ENCODE measurements at places on chromosomes 5 and 9.
A peak's percentile ranks its signal among the peaks of the same experiment; 100 is the strongest.

- no peak for DNase-seq
Observed at GRCh38 chr5:126998201-126998631, 32.1 kb downstream of the MARCHF3 start.

GRCh38 chr5:107717816-107718215 is 47.1 kb upstream of the EFNA5 start:
- DNase-seq: no peak

GRCh38 chr9:127214421-127215267 is 49.9 kb upstream of the GARNL3 start:
- peak; percentile 86 for DNase-seq

- no peak for DNase-seq
Observed at GRCh38 chr9:16278326-16278999, 592.0 kb downstream of the BNC2 start.

DNA sequence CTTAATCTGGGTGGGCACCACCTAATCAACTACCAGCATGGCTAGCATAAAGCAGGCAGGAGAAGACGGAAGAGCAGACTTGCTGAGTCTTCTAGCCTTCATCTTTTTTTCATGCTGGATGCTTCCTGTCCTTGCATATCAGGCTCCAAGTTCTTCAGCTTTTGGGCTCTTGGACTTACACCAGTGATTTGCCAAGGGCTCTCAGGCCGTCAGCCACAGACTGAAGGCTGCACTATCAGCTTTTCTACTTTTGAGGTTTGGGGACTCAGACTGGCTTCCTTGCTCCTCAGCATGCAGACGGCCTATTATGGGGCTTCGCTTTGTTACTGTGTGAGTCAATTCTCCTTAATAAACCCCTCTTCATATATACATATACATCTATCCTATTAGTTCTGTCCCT is 180.2 kb downstream of the TRPM3 start:
- no peak for DNase-seq

DNA sequence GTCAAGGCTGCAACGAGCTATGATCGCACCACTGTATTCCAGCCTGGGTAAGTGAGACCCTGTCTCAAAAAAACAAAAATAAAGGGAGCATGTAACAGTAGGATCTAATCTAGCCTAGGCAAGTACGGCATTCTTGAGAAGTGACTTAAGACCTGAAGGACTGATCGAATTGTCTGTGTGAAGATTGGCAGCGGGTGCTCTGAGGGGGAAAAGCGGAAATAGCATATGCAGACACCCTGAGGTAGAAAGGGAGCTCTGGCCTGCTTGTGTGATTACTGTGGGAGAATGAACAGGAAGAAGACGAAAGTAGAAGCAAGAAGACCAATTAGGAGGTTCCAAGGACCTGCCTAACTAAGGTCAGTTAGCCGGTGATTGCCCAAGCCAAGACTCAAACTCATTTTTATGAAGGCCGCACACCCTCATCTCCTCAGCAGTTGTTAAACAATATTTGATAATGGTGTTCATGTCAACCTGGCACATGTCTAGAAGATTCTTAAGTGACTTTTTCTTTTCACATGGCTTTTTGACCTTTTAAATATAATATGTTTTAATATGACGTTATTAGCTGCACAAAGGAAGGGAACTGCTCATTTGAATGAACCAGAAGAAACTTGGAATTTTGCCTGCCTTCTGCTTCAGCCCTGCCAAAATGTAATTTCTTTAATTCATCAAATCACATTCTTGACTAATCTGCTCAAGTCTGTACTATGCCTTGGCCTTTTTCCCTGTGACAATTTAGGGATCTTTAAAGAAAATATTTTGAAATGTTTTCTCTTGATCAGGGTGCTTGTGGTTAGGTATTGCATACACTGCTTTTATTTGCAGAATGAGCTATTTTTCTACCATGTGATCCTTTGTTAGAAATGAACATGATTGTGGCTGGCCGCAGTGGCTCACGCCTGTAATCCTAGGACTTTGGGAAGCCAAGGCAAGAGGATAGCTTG is 289.2 kb upstream of the DMRT1 start:
- no peak for DNase-seq

DNA sequence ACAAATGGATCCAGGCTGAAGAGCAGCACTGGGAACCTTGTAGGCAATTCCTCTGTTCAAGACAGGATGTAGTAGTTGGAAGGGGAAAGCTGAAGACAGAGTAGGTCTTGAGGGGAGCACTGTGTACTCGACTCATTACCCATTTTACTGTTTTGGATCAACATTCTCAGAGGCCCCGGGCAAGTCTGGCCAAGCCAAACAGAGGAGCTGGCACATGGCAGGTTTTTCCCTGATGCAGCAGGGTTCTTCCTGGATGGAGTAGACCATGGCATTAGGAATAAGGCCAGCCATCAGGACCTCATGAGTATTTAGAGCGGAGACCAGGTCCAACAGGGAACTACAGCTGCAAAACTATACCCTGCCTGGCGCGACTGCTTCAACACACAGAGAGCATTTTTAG is 4.4 kb downstream of the SVEP1 start:
- DNase-seq: no peak

GRCh38 chr9:131755541-131756198 is 15.8 kb upstream of the RAPGEF1 start:
- DNase-seq: peak; percentile 94
